ENCODE measurements at places on chromosomes 11 and 22.

- no peak for DNase-seq
These were observed 1480.4 kb downstream of the BRD1 start for GRCh38 chr22:48347311-48347710.

DNA sequence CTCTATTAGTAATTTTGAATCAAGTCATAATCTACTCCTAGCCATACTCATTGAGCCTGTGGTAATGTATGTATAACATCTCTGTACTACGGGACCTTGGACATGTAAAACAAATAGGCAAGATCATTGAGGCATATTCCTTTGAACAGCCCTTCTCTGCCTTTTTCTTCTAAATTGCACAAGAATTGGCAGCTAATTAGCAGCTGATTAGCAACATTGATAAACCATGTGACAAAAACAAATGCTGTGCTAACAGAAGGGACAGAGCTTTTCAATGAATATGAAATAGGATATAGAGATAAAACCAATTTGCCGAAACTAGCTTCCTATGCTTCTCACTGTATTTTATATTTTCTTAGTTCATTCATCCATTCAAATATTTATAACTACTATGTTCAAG is 1474.2 kb downstream of the FAM181B start:
- no peak for DNase-seq

DNA sequence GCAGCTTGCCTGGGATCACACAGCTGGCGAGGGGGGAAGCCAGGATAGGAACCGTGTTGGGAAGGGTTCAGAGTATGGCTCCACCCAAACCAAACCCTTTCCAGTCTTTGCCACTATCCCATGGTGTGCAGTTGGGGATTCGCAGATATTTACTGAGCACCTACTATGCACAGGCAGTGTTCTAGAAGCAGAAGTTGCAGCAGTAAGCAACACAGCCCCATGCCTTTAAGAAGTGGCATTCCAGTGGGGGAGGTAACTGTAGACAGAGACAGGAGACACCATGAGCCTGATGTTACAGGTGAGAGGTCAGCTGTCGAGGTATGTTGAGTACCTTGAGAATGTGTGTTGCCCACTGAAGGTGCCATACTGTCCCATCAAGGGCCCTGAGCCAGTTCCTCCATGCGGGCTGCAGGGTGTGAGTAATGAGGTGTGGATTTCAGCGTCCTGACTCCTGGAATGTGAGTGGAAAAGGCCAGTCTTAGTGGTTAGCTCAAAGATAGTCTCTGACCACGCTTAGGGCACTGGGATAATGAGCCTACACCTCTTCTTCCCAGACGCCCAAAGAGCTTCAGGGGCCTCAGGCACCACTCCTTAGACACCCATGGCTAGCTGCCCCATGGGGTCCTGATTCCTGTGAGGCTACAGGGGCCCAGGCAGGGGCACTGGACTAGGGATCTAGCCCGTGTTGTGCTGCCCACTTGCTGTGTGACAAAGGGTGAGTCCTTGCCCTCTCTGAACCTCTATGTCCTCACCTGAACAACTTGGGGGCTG is 71.8 kb upstream of the TP53I11 start:
- no peak for DNase-seq

- no peak for DNase-seq
These were observed 57.4 kb upstream of the WNT11 start for GRCh38 chr11:76263657-76264056.

DNA sequence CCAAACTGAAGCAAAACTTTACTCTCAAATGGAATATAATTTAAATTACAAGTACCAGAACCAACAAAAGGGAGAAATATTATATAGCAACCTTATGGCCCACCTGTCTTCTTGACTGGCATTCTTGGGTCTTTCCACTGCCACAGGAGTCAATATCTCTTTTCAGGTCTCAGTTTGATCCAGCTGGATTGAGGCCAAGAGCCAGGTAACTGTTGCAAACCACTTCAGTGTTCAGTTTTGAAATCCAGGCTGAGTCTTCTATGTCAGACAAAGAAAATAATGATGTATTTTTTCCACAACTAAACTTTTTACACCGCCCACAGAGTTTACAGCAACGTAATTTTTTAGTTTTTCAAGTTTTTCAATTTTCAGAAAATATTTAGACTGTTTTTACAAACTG is 648 bp downstream of the DLG2 start:
- DNase-seq = no peak

- no peak for DNase-seq
These were observed 1.3 kb downstream of the NTM start for GRCh38 chr11:131371791-131372104.
